Activated gamma-delta T cell (primary cell): ENCODE measurements at places on chromosomes 5 and 9.

DNA sequence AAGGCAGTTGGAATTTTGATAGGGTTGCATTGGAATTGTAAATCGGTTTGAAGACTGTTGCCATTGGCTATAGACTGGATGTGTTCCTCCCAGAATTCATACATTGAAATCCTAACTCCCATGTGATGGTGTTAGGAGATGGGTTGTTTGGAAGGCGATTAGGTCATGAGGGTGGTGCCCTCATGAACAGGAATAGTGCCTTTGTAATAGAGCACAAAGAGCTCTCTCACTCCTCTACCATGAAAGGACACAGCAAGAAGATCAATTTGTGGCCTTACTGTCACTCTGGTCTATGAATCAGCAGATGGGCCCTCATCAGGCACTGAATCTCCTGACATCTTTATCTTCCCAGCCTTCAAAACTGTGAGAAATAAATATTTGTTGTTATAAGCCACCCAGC lies 133.2 kb downstream of the PARP8 start:
- DNase-seq: no peak

DNA sequence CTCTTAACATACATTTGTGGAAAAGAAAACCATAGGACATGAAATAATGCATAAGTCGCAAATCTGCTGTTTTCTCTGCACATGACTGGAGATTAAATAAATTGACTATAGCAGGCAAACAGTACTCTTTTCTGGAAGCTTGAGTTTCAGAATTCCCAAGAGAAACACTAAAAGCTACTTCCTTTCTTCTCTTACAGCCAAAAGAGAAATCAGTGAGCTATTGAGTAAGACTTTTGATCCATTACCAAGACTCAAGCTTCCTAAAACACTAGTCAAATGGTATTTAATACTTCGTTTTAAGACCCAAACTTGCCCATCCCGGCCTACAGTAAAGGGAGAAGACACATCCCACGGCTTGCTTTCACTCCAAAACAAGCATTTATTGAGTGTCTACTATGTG lies 335.8 kb upstream of the PUM3 start:
- no peak for DNase-seq

- no peak for DNase-seq
Observed at GRCh38 chr5:113250341-113250953, 184.3 kb downstream of the TSSK1B start.

GRCh38 chr9:107847978-107848964 lies 358.7 kb upstream of the KLF4 start:
- DNase-seq: no peak

GRCh38 chr5:143828710-143829109 lies 16.7 kb downstream of the HMHB1 start:
- no peak for DNase-seq

DNA sequence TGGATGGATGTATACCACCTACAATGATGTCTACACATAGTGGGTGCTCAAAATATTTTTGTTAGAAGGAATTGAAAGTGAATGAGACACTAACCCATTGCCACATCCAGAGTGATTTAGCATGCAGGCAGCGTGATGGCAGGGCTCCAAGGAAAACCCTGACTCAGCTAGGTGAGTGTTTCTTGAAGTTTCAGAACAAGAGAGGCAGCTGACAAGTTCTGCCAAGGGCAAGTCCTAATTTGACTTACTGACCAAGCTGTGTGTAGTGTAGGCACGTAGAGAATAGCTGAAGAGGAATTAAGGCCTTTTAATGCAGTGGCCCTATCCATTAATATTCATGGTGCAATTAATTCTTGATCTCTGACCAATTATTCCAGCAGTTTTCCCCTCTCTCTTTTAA lies 107.8 kb upstream of the ATP10B start:
- no peak for DNase-seq

GRCh38 chr9:112757940-112758339 lies 7.4 kb downstream of the SNX30 start:
- no peak for DNase-seq

DNA sequence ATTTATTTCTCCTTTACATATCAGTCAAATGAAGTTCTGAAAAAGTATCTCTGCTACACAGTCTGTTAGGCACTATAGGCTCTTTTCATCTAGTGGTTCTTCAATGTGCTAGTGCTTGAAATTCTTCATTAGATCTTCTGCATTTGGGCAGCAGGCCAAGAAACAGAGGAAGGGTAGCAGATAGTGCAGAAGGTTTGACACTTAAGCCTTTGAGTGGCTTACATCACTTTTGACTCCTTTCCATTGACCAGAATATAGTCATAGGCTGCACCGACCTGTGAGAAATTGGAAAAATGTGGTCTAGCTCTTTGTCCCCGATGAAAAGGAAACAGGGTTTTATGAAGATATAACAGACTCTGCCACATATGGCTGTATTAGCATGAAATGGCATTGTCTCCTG lies 459.5 kb upstream of the PTGER4 start:
- DNase-seq: no peak

- no peak for DNase-seq
Observed at GRCh38 chr9:36939655-36940499, 94.2 kb downstream of the PAX5 start.

- no peak for DNase-seq
Observed at GRCh38 chr5:34660444-34660843, 4.3 kb downstream of the RAI14 start.

GRCh38 chr9:108271646-108272348 lies 584.0 kb downstream of the ACTL7B start:
- no peak for DNase-seq

GRCh38 chr9:120768247-120768646 lies 25.0 kb downstream of the FBXW2 start:
- no peak for DNase-seq
